ENCODE measurements at places on chromosomes 2 and 18.

DNA sequence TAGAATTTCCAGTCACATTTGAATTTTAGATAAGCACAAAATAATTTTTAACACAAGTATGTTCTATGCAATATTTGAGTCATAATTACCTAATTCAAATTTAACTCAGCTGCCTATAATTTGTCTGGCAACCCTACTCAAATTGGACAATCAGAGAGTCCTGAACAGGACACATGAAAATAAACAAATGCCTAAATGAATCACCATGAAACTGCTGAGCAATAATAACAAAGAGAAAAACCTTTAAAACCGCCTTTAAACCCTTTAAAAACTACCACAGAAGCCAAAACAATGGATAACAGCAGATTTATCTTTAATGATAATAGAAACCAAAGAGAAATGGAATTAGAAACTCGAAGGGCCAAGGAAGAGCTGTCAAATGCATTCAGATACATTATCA is 39.5 kb downstream of the ARL4C start:
- no peak for DNase-seq

GRCh38 chr2:72548081-72548764 is 277.6 kb downstream of the EXOC6B start:
- DNase-seq: no peak

GRCh38 chr2:47486841-47487497 is 84.0 kb downstream of the MSH2 start:
- DNase-seq: no peak

DNA sequence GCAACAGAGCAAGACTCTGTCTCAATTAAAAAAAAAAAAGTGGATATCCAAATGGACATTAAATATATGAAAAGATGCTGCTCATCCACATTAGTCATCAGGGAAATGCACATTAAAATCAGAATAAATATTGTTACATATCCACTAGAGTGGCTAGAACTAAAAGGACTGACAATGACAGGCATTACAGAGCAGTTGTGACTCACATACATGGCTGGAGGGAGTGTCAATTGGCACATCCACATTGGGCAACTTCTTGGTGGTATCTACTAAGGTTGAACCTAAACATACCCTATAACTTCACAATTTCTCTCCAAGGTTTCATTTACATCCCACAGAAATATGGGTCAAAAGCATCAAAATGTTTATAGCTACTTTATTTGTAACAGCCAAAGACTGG is 14.0 kb upstream of the DNER start:
- DNase-seq: no peak

GRCh38 chr18:66724664-66725356 is 120.9 kb upstream of the CDH19 start:
- no peak for DNase-seq

DNA sequence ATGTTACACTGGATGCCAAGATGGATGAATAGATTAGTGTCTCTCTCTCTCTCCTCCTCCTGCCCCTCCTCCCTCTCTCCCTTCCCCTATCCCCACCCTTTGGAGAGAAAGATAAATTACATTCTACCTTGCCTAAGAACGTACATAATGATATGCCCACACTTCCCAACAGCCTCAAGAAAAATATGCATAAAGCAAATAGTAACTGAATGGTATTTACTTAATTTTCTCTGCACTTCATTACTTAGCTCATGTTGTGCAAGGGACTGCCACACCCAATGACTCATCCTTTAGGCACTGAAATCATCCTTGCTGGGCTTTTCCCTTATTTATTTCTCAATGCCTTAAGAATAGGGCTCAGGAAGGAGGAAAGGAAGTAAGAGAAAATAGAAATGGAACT is 137.3 kb upstream of the PID1 start:
- peak; percentile 69 for DNase-seq

DNA sequence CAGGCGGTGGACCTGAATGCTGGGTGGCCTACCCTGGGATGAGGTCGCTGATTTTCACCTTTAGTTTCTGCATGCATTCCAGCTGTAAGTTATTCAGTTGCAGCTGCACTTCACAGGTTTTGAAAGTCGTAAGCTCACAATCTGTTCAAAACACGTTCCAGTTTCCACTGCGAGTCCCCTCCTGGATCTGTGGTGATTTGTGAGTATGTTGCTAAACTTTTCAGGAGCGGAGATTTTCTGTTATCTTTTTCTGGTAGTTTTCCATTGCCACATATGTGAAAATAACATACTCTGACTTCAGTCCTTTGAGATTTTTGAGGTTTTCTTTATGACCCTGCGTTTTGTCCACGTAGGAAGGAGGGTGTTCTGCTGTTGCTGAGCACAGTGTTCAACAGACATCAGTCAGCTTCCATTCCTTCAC is 102.1 kb downstream of the SNTG2 start:
- no peak for DNase-seq

- DNase-seq: peak; percentile 7
These were observed 20.8 kb downstream of the LHCGR start for GRCh38 chr2:48734576-48735303.

DNA sequence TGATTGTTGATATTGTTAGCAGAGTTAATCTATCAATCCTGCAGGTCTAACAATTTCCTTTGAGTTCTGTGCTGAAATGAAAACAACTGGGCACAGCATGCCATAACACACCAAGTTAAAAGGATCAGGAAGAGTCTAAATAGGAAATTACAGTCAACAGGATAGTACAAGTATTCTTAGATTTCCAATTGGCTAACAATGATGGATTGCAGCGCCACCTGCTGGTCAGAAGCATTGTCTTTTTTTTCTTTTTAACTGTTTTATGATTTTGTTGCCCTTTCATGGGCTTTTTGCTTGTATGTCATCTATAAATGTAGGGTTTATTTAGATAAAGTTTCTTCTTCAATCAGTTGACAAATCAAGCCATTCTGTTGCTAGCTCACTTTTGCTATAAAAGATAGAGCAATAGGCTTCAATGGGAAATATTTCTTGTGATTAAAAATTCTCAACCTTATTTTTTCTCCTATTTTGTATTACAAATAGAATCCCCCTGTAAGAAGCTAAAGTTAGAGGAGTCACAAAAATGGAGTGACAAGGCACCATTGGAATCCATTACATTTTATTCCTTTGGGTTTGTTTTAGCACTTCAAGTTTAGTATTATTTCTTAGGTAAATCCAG is 40.8 kb upstream of the RPRM start:
- DNase-seq: peak; percentile 35

DNA sequence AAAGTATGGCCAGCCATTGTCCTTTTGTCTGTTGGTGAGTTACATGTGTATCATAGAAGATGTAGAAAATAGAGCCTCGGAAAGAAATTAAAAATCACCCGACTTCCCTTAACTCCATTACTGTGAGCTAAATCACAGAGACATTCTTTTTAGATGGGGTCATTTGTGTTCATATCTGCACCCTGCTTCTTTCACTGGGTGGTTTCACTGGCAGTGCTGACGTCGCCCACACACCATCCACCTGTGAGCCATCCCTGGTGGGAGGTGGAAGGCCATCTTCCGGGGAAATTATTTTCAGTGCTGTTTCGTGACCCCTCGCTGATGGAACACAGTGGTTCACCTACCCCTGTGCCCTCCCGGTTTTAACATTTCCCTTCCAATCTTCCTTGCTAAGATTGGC is 21.2 kb downstream of the SH3BP4 start:
- DNase-seq: no peak

DNA sequence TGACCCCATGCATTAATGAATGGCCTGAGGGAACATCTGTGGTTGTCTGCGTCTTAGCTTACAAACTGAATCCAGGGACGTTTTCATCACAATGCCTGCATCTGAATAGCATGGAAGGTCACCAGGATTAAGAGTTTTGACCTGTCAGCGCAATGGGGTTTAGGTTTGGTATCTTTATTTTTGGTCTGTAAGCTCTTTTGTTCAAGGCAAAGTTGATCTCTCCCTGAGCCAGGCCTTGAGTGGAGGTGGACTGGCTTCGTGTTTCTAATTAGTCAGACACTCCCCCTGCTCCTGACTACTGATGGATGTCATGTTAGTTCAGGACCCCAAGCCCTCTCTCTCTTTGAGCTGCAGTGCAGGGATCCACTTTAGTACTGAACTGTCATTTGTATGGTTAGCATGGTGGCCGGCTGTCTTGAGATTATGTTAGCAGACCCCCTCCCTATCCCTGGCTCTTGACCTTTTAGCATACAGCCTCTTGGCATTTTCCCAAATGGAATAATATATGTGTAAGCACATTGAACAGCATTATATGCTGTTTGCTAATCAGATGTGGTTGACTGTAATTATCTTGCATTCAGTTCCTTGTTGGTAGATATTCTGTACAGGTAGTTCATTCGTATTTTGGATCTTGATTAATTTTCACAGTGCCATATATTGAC is 59.2 kb downstream of the LYPD6 start:
- no peak for DNase-seq

DNA sequence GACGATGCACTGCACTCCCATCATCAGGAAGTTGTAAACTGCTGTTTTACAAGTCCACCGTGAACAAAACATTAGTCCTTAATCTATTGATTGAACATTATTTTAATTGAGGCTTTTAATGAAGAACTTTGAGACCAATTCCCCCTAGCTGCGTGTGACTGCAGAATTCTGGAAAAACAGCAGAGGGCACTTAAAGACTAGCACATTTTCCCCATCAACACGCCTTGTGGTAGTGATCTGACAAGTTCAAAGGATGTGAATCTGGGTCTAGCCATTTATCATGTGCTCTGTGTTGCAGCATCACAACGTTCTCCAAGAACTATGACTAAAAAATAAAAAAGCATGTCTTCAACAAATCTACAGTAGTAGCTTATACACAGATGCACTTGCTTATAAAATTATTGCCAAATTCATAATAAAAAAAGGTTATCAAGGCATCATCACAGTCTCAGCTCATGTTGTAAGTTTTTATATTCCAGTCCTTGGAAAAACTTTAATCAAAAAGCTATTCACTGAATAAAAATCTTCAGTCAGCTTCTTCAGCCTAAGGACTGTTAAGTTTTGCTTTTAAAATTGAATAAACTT is 35.8 kb downstream of the SKOR2 start:
- peak; percentile 19 for DNase-seq

GRCh38 chr18:79387214-79387613 is 8.5 kb upstream of the NFATC1 start:
- no peak for DNase-seq

- no peak for DNase-seq
These were observed 305.7 kb upstream of the PKDCC start for GRCh38 chr2:41741951-41742595.

DNA sequence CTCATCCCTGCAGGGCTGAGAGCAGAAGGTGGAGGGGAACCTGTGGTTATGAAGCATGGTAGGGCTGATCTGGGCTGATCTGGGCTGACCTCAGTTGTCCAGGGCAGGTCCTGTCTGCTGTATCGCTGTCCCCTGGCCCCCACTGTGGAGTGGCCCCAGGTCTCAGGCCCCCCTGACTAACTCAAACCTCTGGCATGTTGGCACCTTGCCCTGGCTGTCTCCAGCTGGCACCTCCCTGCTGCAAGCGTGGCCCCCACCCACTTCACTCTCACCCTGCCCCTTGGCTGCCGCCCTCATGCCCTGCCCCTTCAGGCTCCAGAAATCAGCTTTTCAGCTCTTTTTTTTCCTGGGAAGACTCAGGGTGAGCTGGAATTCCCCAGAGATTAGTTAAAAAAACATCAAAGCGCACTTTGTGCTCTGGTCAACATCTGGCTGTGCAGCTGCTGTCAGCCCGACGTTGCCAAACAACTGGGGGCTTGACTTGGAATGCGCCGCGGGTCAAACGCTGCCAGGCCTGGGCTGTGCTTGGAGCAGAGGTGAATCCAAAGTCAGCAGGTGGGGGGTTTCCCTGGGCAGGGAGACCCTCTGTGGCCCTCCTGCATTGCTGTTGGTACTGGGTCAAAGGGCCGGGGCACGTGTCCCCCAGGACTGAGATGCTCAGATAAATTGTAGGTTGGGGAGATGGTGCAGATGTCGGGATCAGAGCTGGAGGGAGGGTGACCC is 173.8 kb upstream of the HDAC4 start:
- no peak for DNase-seq

DNA sequence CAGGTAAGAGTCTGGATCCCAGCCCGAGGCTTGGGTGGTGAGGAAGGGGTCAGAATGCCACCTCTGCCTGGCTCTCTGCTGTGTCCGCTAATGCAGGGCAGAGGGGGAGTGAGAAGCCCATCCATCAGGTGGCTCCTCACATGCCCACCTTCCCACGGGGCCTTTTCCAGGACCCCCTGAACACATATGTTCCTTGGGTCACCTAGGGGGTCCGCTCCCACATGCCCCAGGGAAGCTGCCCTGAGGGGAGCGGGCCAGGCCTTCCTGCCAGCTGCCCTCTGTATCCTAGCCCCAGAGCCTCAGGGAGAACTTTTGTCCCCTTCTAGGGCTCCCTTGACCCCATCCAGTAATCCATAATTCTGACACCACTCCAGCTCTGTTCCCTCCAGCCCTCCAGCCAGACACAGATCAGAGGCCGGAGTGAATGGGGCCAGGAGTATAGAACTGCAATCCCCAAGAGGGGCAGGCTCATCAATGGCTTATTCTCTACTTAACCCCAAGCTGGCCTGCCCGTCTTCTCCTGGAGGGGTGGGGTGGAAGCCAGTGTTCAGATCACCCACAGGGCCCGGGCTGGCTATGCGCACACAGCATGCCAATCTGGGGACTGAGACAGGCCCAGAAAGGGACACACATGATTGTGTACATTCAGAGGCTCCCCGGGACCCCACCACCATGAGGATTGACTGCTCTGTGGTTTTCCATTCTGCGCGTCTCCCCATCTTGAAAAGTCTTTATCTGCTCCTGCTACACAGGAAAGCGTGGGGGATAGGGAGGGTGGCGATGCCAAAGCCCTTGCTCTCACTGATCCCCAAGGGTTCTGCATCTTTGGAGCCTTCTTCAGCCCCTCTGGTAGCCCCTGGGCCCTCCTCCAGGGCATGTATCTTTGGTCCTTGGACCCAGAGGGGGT is 1.1 kb downstream of the EMILIN1 start:
- no peak for DNase-seq

GRCh38 chr2:144479138-144479537 is 40.8 kb downstream of the ZEB2 start:
- no peak for DNase-seq

DNA sequence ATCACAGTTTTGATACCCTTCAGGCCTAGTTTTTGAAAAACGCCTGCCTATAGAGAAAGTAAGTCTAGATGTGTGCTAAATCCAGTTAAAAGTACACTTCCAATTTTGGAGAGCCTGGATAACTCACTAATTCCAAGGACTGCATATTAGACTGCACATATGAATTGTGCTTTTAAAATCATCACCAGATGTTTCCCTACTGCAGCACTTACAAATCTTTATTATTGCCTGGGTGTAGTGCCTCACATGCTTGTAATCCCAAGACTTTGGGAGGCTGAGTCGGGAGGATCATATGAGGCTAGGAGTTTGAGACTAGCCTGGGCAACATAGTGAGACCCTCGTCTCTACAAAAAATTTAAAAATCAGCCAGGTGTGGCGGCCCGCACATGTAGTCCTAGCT is 35.9 kb upstream of the HTR2B start:
- DNase-seq: no peak

- no peak for DNase-seq
These were observed 118.3 kb downstream of the LPIN1 start for GRCh38 chr2:11864724-11865123.

GRCh38 chr2:36125702-36126101 is 229.9 kb upstream of the CRIM1 start:
- DNase-seq: no peak

Measured in adrenal gland (tissue), 19 donors.